ENCODE measurements at places on chromosomes 3 and 15. TPM values are rescaled to one million over a fixed set of nuclear protein-coding genes. Genes with fewer than 3 reads are reported as not detected.

Gene FBXO40
- total RNA-seq: not detected

Gene NGRN
- total RNA-seq: 57.4 TPM

Gene GDPGP1
- total RNA-seq: 7.6 TPM

Gene RAB6B
- total RNA-seq: 0.52 TPM

Gene GHSR
- total RNA-seq: not detected

Gene FBXW12
- not detected for total RNA-seq

Gene PPIB
- 345 TPM for total RNA-seq

Gene IFT80
- total RNA-seq: 59.4 TPM

Gene LMAN1L
- total RNA-seq: not detected

Gene ZBTB38
- total RNA-seq: 21.8 TPM

Gene CPNE4
- total RNA-seq: 0.22 TPM

Gene PODXL2
- total RNA-seq: 11.9 TPM

Gene RAMAC
- 18.2 TPM for total RNA-seq

All from PC-9 (cell line).